ENCODE measurements at places on chromosomes 2 and 18.

- DNase-seq = no peak
These were observed 52.3 kb upstream of the ZNF516 start for GRCh38 chr18:76547296-76547695.

DNA sequence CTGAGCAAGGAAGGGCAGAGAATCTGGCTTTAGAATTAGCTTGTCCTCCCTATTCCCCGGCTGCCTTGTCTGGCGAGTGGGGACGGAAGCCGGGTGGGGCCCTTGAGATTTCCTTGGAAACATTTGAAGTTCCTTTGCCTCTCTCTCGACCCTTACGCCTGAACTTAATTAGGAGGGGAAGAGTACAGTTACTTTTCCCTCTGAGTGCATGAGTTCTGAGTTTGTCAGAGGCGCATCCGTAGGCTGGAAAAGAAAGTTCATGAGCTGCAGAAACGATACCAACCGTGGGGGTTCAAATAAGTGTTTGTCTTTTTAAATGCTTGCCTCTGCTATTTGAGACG lies 468 bp downstream of the PIKFYVE start:
- DNase-seq = no peak

DNA sequence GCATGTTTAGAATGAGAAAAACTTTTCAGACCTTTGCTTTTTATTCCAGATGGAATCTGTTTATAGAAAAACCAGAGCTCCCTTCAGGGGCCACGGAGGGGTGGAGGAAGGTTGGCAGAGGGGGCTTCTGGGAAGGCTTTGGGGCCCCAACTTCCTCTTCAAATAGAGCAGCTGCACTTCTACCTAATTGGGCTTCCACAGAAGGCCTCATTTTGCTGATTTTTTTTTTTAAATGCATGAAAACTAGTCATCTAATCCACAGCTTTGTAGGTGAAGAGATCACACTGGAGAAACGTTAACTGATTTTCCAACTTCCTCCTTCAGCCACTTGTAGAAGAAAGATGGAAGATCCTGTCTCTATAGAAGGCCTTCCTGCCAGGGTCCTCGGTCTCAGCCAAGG lies 181.8 kb downstream of the BCL11A start:
- no peak for DNase-seq

- DNase-seq = no peak
These were observed 4.5 kb upstream of the OSR1 start for GRCh38 chr2:19362755-19363473.

GRCh38 chr18:10878703-10879102 lies 270.7 kb downstream of the PIEZO2 start:
- no peak for DNase-seq

GRCh38 chr2:152251211-152251610 lies 75.6 kb upstream of the STAM2 start:
- DNase-seq = no peak

GRCh38 chr2:190974629-190975361 lies 39.2 kb downstream of the STAT1 start:
- DNase-seq = no peak

GRCh38 chr18:13549880-13550232 lies 176.5 kb downstream of the FAM210A start:
- DNase-seq = no peak

DNA sequence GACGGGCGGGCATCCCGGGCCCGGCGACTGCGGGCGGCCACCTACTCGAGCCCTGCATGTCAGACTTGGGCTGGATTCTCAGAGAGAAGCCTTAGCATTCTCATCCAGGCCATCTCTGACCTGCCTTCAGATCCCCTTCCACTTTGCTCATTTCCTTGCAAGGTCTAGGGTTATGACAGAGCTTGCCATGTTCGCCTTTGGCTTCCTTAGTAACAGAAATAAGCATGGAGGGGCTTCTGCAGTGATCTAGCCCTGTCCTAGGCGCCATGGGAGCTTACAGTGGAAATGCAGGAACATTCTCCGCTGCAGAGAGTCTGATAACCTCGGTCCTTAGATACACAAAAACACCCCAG lies 632 bp upstream of the ACVR1 start:
- no peak for DNase-seq

- DNase-seq = no peak
These were observed 21.1 kb upstream of the RALBP1 start for GRCh38 chr18:9454061-9454703.

- DNase-seq = no peak
These were observed 245.0 kb downstream of the MTX2 start for GRCh38 chr2:176514276-176514675.

DNA sequence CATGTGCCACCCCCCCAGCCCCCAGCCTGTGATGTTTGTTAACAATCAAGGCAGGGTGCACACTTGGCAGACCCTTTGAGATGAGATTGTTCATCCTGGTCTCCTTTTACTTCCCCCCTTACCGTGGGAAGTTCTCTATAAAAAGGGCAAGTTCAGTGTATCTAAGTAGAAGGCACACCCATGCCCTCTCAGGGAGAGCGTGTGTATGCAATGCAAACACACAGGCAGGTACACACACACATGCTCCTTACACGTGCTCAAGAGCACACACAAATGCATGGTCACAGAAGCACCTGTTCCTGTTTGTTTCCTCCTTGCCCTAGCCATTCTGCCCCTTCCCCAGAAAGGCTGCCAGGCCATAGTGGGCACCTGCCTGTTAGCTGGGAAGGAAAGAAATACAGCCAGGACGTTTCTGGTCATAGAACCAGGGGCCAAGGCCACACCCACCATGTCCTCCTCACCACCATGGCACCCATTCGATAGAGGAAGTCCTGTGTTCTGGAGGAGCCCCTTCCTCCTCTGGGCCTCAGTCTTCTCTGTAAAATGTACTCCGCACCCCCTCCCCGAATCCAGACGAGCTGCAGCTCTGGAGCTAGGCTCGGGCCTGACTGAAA lies 3.1 kb downstream of the ATOH8 start:
- DNase-seq = no peak

DNA sequence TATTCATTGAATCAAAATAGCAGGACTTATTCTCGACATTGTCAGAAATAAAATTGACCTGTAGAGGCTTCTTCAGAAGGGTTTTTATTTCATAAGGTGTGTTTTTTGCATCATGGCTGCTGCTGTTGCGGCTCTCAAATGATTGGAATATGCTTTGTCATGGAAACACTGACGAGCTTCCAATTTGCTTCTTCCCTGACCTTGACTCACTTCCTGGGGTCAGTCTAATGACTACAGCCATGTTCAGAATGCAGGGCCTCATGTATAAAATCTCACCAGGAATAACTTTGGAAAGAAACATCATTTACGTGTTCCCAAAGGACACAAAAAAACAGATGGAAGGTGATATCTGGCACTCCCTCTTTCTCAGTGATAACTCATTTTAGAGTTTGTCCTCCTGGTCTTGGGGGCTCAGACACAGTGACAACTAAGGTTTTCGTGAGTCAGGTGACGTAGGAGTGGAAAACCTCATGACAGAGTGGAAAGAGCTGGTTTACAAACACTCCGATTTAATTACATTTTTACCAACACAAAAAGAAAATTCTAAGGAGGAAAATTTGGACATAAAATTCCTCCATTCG lies 467.0 kb upstream of the RAB12 start:
- no peak for DNase-seq

GRCh38 chr2:181570833-181571661 lies 85.9 kb downstream of the CERKL start:
- no peak for DNase-seq

GRCh38 chr2:145985517-145985916 lies 1465.6 kb upstream of the ZEB2 start:
- DNase-seq = no peak

DNA sequence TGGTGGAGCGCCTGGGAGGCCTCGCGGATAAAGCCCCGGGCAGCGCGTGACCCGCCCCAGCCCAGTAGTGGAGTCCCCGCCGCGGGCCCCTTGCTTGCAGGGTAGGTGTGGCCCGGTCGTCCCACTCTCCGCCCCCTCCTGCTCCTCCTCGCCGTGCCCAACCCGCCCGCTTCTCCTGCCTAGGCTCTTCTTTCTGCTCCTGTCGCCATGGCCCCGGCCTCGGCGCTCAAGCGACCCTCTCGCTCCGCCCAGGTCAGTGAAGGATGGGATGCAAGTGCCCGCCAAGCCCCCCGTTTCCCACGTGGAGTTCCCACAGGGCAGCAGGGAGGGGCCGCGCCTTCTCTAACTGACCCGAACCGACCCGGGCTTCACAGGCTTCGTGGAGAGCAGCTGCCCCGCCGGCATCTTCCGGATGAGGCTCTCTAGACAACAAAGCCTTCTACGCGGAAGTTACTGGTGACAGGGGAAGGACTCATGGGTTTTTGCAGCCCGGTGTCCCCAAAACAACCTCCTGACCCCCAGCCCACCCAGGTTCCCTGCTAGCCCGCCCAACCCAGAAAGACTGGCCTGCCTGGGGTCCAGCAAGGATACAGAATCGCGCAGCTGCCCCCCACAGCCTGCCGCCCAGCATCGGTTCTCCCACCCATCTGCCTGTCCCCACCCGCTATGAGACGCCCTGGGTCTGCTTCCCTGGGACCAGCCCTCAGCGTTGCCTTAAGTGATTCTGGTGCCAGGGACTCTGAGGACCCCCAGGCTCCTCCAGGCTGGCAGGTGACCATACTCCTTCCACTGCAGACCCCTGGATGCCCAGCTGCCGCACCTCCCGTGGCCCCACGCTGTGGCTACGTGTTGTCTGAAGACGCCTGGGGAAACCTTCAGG lies 32.8 kb downstream of the TTC32 start:
- DNase-seq = peak; percentile 45

DNA sequence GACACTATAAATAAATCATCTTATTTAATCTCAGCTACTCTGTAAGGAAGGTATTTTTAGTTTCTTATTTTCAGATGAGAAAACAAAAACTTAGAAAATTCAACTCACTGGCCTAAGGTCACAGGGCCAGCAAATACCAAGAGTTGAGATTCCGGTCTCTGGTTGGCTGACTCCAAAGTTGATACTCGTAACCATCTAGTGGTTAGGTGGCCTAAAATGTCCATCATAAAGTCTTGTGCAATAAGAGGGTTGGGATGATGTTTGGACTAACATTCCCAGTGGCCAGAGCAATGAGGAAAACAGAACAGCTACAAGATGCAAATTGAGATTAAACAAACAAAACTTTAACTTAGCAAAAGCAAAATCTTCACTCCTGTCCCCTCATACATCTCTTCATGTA lies 360.3 kb downstream of the FIGN start:
- no peak for DNase-seq

DNA sequence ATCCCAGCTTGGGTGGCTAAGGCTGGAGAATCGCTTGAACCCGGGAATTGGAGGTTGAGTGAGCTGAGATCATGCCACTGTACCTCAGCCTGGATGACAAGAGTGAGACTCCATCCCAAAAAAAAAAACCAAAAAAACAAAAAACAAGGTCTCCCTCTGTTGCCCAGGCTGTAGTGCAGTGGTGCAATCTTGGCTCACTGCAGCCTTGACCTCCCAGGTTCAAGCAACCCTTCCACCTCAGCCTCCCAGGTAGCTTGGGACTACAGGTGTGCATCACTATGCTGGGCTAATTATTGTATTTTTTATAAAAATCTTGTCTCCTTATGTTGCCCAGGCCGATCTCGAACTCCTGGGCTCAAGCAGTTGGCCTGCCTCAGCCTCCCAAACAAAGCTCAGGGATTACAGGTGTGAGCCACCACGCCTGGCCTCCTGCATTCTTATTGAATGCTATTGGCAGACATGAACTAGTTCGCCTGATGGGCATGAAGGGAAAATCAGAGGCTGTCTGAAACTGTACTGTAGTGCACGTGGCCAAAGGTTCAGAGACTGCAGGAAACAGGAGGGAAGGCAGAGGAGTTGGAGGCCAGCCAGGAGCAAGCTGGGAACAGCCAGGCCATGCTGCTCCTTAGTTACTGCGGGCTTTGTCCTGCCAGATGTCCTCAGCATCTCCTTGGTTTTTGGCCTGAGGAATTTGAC lies 16.0 kb upstream of the ASXL2 start:
- DNase-seq = no peak

DNA sequence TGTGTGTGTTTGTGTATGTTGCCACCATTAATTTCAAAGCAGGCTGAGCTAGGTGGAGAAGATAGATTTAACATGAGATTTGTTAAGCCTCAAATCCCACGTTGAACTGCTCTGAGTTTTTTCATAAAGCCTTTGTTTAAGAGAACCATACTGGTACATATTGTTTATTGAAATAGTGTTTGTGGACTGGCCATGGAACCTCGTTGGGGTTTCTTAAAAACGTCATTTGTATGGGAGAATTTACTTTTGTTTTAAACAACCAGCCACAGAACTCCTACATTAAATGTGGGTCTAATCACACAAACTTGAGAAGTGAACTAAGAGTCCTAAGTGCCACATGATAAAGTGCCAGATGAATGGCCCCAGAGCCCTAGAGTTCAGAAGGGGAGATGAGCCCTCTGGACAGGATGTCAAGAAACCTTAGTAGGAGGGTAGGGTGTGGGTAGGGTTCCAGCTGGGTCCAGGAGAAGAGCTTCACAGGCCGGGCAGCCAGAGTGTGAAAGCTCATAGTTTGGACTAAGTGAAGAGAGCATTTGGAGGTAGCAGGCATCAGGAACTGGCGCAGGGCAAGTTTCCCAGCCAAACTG lies 120.6 kb upstream of the EML6 start:
- DNase-seq = no peak

- no peak for DNase-seq
These were observed 15.4 kb downstream of the C2orf81 start for GRCh38 chr2:74406035-74406434.

DNA sequence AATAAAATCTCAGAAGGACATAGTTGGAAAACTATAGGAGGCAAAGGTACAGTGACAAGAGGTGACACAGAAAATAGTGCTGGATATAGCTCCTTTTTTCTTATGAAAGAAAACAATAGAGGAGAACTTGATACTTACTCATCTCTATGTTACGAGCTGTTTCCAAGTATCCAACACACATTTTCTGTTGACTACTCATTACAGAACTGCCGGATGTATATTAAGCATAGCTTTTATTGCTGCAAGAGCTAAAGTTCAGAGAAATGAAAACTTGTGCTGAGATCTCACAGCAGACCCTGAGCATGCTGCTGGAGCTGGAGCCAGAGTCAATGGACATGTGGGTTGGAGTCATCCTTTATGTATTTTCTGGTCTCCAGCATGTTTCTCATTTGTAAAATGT lies 210.0 kb upstream of the NT5C1B start:
- no peak for DNase-seq

DNA sequence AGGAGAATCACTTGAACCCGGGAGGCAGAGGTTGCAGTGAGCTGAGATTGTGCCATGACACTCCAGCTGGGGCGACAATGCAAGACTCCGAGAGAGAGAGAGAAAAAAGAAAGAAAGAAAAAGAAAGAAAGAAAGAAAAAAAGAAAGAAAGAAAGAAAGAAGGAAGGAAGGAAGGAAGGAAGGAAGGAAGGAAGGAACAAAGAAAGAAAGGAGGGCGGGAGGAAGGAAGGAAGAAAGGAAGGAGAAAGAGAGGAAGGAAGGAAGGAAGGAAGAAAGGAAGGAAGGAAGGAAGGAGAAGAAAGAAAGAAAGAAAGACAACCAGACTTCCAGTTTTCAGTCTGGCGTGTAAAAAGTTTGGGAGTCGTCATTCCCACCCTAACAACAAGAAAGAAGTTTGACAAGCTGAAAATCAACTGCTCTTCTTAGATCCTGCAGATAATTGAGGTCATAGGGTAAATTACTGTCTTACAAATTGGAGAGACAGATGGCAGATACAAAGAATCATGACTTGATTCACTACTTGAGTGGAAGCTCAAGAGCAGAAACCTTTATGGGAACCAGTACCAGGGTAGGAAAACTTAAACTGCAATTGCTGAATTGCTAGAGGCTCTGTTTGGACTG lies 15.1 kb upstream of the CYP27C1 start:
- no peak for DNase-seq

Data from stimulated activated CD8-positive, alpha-beta memory T cell treated with anti-CD3 and anti-CD28 coated beads, Interleukin-4, amount 100 ng/mL, for 1 hour (primary cell).